ENCODE measurements at places on chromosomes 11 and 22. TPM values are rescaled to one million over a fixed set of nuclear protein-coding genes. Genes with fewer than 3 reads are reported as not detected.
A peak's percentile ranks its signal among the peaks of the same experiment; 100 is the strongest.

DNA sequence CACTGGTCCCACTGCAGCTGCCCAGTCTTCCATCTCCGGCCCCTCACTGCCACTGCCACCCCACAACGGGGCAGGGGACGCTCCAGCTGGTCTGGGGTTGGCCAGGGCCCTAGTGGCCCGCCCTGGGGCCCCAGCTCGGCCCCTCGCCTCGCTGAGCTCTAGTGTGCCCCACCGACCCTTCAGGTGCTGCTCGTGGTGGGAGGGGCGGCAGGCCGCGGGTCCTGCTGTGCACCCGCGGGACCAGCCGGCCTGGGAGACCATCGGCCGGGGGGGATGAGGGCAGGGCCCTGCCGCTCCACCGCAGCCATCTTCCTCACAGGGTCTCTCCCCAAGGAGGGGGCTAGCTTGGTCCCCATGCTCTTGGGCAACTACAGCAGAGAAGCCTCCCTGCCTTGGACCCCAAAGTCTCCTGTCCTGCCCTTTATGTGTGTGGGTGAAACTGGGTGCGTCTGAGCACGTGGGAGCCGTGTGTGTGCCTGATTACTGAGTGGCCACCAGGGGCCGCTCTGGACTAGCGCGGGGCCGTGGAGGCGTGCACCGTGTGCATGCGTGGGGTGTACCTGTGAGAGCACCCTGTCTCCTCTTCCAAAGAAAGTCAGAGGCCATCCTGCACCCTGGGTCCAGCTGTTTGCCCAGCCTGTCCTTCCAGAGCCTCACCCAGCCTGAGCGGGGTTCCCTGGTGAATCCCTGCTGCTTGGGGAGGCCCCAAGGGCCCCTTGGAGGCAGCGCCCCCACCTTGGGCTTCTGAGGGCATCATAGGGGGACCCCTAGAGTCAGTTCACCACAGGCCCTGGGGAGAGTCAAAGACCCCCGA, 6.0 kb upstream of the ACR start:
- no peak overlapping the region for H3K4me3 ChIP-seq
- peak overlapping the region; percentile 27 for H3K27ac ChIP-seq
- H3K36me3 ChIP-seq: no peaks in the 10 kb centered on the region

GRCh38 chr11:346529-346928, 22.8 kb upstream of the B4GALNT4 start:
- H3K4me3 ChIP-seq: no peak overlapping the region
- no peaks in the 10 kb centered on the region for H3K27me3 ChIP-seq
- no peaks in the 10 kb centered on the region for H3K4me1 ChIP-seq
- no peak overlapping the region for H3K27ac ChIP-seq

DNA sequence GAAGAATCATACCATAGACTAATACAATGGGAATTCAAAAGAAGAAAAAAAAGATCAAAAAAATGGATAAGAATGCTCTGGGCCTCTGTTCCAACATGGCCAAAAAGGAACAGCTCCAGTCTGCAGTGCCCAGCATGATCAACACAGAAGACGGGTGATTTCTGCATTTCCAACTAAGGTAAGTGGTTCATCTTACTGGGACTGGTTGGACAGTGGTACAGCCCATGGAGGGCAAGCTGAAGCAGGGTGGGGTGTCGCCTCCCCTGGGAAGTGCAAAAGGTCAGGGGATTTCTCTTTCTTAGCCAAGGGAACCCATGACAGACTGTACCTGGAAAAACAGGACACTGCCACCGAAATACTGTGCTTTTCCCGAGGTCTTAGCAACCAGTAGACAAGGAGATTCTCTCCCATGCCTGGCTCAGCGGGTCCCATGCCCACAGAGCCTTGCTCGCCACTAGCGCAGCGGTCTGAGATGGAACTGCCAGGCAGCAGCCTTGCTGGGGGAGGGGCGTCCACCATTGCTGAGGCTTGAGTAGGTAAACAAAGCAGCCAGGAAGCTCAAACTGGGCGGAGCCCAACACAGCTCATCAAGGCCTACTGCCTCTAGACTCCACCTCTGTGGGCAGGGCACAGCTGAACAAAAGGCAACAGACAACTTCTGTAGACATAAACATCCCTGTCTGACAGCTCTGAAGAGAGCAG, 428.4 kb downstream of the MN1 start:
- H3K27me3 ChIP-seq: peaks cover 25% of the 10 kb centered on the region
- no peak for DNase-seq
- peaks cover 5% of the 10 kb centered on the region for H3K4me1 ChIP-seq
- H3K4me3 ChIP-seq: no peak overlapping the region
- H3K27ac ChIP-seq: no peak overlapping the region

DNA sequence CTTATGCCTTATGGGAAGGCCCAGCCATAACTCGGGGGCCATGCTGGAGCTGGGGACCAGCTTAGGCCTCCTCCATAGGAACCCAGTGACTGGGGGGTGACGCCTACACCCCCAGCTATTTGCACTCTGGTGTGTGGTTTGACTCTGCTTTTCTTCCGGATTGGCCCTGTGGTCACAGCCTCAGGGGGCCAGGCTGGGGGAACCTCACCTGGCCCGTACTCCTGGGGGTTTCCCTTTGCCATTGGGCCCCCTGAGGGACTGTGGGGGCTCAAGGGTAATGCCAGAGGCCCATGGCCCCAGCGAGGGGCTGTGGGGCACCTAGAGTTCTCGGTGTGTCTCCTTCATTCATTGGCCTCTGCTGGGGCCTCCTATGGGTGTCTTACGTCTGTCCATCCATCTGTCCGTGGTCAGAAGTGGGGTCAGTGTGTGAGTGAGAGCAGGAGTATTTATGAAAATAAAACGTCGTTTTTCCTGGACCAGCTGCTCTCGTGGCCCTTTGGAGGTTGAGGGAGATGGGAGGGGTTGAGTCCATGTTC, 6.3 kb upstream of the SH3BP1 start:
- no peak for DNase-seq
- H3K4me3 ChIP-seq: no peak overlapping the region
- no peaks in the 10 kb centered on the region for H3K36me3 ChIP-seq
- no peaks in the 10 kb centered on the region for H3K27me3 ChIP-seq

- H3K27ac ChIP-seq: no peak overlapping the region
- DNase-seq: no peak
- peaks cover 21% of the 10 kb centered on the region for H3K4me1 ChIP-seq
- H3K27me3 ChIP-seq: no peaks in the 10 kb centered on the region
- H3K36me3 ChIP-seq: no peaks in the 10 kb centered on the region
Observed at GRCh38 chr11:130150790-130151189, 8.8 kb upstream of the ST14 start.

GRCh38 chr11:74755395-74755995, 6.8 kb downstream of the RNF169 start:
- H3K4me1 ChIP-seq: peaks cover 18% of the 10 kb centered on the region
- no peaks in the 10 kb centered on the region for H3K36me3 ChIP-seq
- H3K27ac ChIP-seq: no peak overlapping the region
- H3K27me3 ChIP-seq: no peaks in the 10 kb centered on the region

DNA sequence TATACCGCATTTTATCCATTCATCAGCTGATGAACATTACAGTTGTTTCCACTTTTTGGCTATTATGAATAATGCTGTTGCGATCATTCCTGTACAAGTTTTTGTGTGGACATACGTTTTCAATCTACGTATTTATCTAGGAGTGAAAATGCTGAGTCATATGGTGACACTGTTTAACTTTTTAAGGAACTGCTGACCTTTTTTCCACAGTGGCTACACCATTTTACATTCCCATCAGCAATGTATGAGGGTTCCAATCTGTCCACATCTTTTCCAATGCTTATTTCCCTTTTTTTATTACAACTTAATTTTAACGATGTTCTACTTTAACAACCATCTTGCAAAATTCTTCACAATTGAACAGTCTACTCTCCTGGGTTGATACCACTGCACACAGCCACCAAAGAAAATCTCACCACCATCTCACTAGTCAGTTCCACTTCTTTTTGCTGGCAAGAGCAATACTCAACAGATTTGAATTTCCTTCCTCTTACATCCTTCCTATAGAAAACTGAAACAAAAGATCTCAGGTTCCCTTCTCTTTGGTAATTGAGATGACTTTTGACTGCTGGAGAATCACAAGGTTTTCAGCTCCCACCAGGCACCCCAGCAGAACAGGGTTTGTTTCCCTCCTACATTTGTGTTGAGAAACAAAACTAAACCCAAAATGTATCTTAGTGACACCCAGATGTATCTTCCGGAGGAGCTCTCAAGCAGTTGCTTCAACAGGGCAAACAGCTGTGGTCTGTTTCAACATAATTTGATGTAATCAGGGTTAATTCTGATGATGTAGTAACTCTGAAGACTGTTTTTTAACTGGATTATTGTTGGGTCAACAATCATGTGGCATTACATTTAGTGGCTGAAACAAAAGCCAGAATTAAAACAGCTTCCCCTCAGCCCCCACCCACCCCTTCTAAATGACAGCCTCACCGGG, 7.0 kb upstream of the GAB2 start:
- no peak for DNase-seq
- H3K27ac ChIP-seq: no peak overlapping the region
- H3K36me3 ChIP-seq: no peaks in the 10 kb centered on the region
- H3K4me3 ChIP-seq: no peak overlapping the region
- H3K4me1 ChIP-seq: no peaks in the 10 kb centered on the region

DNA sequence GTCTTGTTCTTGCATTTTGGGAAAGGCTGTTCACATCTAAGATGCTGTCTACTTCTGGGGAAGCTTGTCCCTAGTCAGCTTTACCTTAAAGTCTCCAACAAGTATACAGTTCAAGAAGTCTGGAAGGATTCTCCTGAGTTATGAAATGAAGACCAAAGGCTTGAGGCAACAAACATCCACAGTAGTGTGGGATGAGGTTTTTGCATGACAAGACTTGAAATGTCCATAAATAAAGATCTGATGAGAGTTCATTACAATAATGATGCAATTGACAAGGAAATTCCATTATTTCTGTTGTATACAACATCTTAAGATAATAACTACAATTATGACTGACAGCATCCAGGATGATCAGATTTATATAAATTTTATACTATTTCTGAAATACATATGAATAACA, 21.3 kb upstream of the KDM4E start:
- H3K4me3 ChIP-seq: no peak overlapping the region
- no peaks in the 10 kb centered on the region for H3K4me1 ChIP-seq
- H3K36me3 ChIP-seq: no peaks in the 10 kb centered on the region
- no peak for DNase-seq

- no peaks in the 10 kb centered on the region for H3K36me3 ChIP-seq
- no peak overlapping the region for H3K27ac ChIP-seq
- H3K4me3 ChIP-seq: no peak overlapping the region
- DNase-seq: no peak
- peaks cover 4% of the 10 kb centered on the region for H3K27me3 ChIP-seq
- no peaks in the 10 kb centered on the region for H3K4me1 ChIP-seq
Observed at GRCh38 chr11:8290081-8290810, 26.6 kb upstream of the LMO1 start.

- no peaks in the 10 kb centered on the region for H3K36me3 ChIP-seq
- H3K4me3 ChIP-seq: no peak overlapping the region
- no peak for DNase-seq
- peaks cover 24% of the 10 kb centered on the region for H3K4me1 ChIP-seq
- H3K27me3 ChIP-seq: no peaks in the 10 kb centered on the region
- peak overlapping the region; percentile 20 for H3K27ac ChIP-seq
Observed at GRCh38 chr22:41366323-41367029, 15.3 kb upstream of the TEF start.

- no peaks in the 10 kb centered on the region for H3K36me3 ChIP-seq
- DNase-seq: no peak
- H3K4me3 ChIP-seq: no peak overlapping the region
- no peak overlapping the region for H3K27ac ChIP-seq
Observed at GRCh38 chr11:31902706-31903105, 91.6 kb upstream of the PAX6 start.

- H3K27me3 ChIP-seq: no peaks in the 10 kb centered on the region
- peak overlapping the region; percentile 58 for H3K4me3 ChIP-seq
- H3K36me3 ChIP-seq: no peaks in the 10 kb centered on the region
- peak; percentile 83 for DNase-seq
- H3K4me1 ChIP-seq: peaks cover 87% of the 10 kb centered on the region
Observed at GRCh38 chr11:59560702-59561473, 49.5 kb downstream of the OR4D9 start.

DNA sequence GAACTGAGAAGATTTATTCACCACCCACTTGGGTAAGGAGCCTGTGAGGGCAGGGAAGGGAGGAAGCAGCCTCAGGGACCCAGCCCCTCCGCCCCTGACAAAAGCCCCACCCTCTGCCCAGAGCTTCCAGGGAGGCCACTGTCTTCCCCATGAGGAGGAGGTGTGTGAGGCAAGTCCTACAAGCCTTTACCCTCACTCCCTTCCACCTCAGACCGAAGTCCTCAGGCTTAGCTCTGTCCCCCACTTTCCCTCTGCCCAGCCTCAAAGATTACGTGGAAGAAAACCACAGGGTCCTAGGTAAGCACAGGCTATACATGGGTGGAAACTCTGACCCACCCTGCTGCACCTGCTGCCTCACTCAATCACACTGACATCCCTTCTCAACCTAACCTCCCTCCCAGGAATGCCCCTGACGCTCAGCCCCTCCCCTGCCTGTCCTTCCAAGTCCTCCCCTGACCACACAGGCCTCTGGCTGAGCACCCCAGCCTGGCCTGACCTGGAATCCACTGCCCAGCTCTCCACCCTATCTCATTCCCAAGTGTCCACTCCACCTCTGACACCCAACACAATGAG, 3.6 kb upstream of the ARAP1 start:
- peaks cover 22% of the 10 kb centered on the region for H3K4me1 ChIP-seq
- DNase-seq: no peak

DNA sequence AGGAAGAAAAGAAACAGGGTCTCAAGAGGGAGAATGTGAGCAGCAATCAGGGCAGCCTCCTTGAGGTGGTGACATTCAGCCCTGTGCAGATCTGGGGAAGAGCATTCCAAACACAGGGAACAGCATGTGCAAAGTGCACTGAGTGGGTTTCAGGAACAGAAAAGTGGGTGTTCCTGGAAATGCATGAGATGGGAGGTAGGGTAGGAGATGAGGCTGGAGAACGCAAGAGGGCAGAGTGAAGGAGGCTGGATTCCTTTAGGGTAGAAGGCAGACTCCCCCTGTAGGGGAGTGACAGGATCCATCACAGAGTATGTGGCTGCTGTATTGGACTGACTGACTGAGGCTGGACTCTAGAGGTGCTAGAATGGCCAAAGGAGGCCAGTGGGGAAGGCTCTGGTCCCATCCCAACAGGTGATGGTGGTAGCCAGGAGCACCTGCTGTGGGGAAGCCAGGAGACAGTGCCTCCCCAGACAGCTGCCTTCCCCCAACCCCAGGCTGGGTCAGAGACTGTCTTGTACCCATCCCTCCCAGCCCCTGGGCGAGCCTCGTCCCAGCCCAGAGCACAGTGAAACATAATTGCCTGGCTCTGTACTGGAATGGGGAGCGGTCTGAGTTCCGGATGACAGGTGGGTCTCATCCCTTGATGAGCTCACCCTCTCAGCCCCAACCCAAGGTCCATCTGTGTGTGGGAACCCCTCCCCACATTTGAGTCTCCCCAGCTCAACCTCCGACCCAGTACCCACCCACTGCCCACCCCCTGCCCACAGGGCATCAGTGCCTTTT, 419.4 kb downstream of the MN1 start:
- H3K27ac ChIP-seq: no peak overlapping the region
- H3K36me3 ChIP-seq: no peaks in the 10 kb centered on the region
- H3K4me3 ChIP-seq: no peak overlapping the region
- peaks cover 54% of the 10 kb centered on the region for H3K27me3 ChIP-seq
- no peak for DNase-seq
- H3K4me1 ChIP-seq: no peaks in the 10 kb centered on the region

- no peaks in the 10 kb centered on the region for H3K4me1 ChIP-seq
- no peak within 1 kb of the TSS for H3K4me3 ChIP-seq
- no peak within 1 kb of the TSS for H3K27ac ChIP-seq
- H3K27me3 ChIP-seq: peaks cover 11% of the 10 kb centered on the region
Observed at GRCh38 chr11:32435511-32435941, at the start of gene WT1. Gene WT1 (minus strand): TSS chr11:32435539.

KCNQ1 gene
- 10.7 TPM for total RNA-seq

IRAG1 gene
- total RNA-seq: 3.7 TPM

OR56A1 gene
- not detected for total RNA-seq

OTOG gene
- total RNA-seq: 0.07 TPM

APOBEC3F gene
- total RNA-seq: 11.1 TPM

CELF1 gene
- 133 TPM for total RNA-seq

UPK3A gene
- not detected for total RNA-seq

Data from HCT116 (cell line).